ENCODE measurements at places on chromosomes 11 and 22. TPM values are rescaled to one million over a fixed set of nuclear protein-coding genes. Genes with fewer than 3 reads are reported as not detected.

The CAPN5 gene
- total RNA-seq, result 78.8 TPM

DNA sequence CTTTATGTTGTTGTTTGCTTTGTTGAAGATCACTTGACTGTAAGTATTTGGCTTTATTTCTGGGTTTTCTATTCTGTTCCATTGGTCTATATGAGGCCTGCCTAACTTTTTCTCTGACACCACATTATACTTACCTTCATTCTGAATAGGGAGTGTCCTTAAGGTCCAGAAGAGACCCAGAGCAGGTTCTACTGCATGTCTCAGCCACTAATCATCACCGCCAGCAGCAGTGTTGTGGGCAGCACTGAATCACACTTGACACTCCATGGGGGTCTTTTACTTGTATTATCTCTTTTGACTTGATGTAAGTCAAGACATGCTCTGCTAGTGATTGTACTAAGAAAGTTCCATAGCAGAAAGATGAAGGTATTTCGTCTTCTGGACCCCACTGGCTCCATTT lies 274.9 kb downstream of the TENM4 start:
- no peaks in the 10 kb centered on the region for H3K27me3 ChIP-seq
- DNase-seq, result no peak
- H3K36me3 ChIP-seq, result no peaks in the 10 kb centered on the region
- H3K4me3 ChIP-seq, result no peak overlapping the region

DNA sequence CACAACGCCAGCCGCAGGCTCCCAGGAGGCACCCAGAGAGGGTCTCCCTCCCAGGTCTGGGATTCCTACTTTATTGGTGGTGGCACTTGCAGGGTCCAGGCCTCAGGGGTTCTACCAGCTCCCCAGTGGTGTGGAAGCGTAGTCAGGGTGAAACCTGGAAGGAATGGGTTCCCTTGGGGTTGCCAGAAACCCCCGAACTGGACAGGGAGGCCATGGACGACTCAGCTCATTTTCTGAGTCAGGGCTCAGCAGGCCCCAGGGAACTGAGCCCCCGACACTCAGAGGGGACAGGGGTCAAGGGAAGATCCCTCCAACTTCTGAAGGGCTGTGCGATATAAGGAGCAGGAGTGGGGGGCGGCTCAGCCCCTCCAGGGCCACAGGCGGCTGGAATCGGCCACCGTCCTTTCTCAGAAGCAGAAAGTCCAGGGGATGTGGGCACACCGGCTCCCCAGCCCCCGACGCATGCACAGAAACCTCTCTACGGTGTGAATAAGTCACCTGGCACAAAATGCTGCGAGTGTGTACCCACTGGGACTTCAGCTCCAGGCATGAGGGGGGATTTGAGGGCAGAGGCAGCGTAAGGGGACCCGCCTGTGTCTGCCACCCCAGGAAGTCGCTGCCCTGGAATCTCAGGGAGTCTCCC lies 25.1 kb downstream of the MRGPRG start:
- H3K27ac ChIP-seq, result no peak overlapping the region
- peak; percentile 22 for DNase-seq
- no peaks in the 10 kb centered on the region for H3K4me1 ChIP-seq
- H3K36me3 ChIP-seq, result no peaks in the 10 kb centered on the region

GRCh38 chr22:19176732-19177131 lies 1.8 kb downstream of the SLC25A1 start:
- no peak overlapping the region for H3K27ac ChIP-seq
- H3K27me3 ChIP-seq, result no peaks in the 10 kb centered on the region
- H3K4me1 ChIP-seq, result peaks cover 73% of the 10 kb centered on the region
- DNase-seq, result no peak

DNA sequence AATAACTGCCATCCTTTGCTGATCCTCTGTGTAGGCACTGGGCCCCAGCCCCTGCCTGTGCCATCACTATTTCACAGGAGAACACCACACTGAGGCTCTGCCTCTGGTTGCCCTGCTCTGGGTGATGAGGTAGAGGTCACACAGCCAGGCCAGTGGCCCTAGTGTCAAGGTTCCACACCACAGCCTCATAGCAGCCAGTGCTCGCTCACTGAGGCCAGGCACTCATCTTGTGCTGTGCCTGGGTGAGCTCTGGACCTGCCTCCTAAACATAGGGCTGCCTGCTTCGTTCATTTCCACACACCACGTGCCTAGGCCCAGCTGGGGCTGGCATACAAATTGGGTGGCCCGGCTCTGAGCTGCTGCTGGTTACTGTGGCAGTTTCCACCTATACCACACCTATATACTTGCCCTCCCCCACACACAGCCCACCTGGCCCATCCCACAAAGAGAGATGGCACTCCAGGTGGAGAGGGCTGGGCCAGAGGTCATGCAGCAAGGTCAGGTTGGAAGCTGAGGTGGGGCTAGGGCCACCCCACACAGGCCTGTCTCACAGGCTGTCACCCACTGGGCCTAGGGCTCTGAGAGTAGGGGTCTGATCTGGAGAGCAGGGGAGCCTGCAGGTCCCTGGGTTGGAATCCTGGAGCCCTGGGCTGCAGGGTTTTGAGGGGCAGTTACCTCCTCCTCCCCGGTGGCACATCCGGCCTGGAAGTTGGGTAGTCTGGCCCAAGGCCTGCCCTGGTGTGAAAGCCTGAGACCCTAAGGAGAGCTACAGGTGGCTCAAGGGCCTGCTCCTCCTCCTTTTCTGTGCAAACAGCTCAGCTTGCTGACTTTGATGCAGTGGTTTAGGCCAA lies 11.2 kb downstream of the KCNQ1OT1 start:
- DNase-seq, result no peak
- H3K27ac ChIP-seq, result no peak overlapping the region
- no peak overlapping the region for H3K4me3 ChIP-seq
- peaks cover 11% of the 10 kb centered on the region for H3K4me1 ChIP-seq

DNA sequence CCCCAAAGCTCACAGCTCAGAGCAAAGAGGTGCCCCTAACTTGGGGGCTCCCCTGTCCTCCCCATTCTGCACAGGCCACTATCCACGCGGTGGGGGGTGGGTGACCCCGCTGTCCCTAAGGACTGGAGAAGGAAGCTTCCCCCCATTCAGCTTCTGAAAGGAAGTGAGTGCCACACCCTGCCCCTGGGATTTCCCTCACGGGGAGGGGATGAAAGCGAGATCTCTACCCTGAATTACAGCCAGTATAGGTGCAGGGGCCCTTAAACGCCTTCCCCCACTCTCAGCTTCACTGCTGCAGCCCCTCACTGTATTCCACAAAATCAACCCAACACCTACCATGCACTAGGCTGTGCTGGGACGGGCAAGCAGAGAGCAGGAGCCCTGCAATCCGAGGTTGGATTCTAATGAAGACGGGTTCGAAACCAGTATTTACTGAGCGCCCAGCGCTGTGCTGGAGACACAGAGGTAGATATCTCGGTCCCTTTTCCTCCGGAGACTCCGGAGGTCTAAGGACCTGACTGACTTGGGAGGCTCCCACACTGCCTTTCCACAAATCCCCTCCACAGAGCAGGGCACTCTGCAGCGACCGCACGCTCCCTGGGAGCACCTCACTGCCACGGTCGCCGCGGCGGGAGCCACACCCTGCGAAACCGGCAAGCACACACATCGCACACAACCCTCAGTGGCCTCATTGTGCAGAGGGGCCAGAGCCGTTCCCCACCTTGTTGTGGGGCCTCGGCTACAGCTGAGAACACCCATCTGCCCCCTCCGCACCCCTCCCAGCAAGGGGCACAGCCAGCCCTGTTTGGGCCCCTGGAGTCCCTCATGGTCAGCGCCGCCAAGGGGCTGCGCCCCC lies 1.8 kb downstream of the AHNAK start:
- H3K27me3 ChIP-seq, result no peaks in the 10 kb centered on the region
- peaks cover 81% of the 10 kb centered on the region for H3K4me1 ChIP-seq
- H3K27ac ChIP-seq, result peak overlapping the region; percentile 96
- DNase-seq, result peak; percentile 78
- H3K4me3 ChIP-seq, result peak overlapping the region; percentile 95
- no peaks in the 10 kb centered on the region for H3K36me3 ChIP-seq

- peaks cover 31% of the 10 kb centered on the region for H3K4me1 ChIP-seq
- peak; percentile 19 for DNase-seq
- H3K27ac ChIP-seq, result no peak overlapping the region
- H3K36me3 ChIP-seq, result peaks cover 32% of the 10 kb centered on the region
- H3K4me3 ChIP-seq, result no peak overlapping the region
- no peaks in the 10 kb centered on the region for H3K27me3 ChIP-seq
These were observed 55.6 kb downstream of the TCF20 start for GRCh38 chr22:42214633-42215415.

The OR8A1 gene
- not detected for total RNA-seq

DNA sequence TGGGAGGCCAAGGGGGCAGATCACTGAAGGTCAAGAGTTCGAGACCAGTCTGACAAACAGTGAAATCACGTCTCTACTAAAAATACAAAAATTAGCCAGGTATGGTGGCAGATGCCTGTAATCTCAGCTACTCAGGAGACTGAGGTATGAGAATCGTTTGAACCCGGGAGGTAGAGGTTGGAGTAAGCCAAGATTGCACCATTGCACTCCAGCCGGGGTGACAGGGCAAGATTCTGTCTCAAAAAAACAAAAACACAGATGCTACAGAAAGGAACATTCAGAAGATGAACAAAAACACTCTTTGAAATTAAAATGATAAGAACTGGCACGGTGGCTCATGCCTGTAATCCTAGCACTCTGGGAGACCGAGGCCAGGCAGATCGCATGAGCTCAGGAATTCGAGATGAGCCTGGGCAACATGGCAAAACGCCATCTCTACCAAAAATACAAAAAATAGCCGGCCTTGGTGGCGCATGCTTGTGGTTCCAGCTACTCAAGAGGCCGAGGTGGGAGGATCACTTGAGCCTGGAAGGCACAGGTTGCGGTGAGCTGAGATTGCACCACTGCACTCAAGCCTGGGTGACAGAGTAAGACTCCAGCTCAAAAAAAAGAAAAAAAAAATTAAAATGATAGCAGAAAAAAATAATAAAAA lies 8.5 kb downstream of the RAB6A start:
- no peaks in the 10 kb centered on the region for H3K36me3 ChIP-seq
- H3K4me1 ChIP-seq, result peaks cover 70% of the 10 kb centered on the region
- no peak for DNase-seq
- H3K4me3 ChIP-seq, result no peak overlapping the region

The ARHGAP32 gene
- total RNA-seq, result 70.1 TPM

The LRRC56 gene
- not detected for total RNA-seq

The OR2AG1 gene
- total RNA-seq, result under 0.01 TPM

DNA sequence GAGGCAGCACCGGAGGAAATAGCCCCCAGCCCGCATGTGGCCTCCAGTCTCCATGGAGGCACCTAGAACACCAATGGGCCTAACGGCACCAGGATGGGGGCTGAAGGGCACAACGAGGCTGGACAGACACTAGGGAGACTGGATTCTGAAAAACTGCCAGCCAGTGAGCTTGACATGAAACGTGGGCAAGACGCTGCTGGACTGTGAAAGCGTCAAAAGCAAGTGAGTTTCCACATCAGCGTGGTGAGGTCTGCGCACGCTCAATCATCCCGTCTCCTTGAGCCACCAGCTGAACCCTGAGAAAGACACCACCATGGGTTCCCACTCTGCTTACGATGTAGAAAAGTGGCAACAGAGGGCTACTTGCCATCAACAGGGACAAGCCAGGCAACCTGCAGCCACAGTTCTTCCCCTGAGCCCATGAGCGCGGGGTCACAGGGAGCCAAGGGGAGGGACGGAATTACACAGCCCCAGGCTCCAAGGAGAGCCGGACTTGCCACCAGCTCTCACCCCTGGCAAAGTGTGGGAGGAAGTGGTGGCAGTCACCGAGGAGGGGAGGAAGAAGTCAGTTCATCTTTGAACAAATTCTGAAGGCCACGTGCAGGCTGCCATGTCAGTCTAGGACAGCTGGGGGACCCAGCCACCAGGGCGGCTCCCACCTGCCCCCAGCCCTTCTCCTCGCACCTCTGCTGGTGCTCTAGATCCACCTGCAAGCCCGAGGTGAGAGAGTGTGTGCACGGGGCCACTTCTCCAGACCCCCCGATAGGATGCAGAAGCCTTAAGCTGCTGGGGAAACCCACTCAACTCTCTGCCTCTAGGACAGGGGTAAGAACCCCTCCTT lies 131.1 kb downstream of the MPPED1 start:
- H3K27ac ChIP-seq, result no peak overlapping the region
- H3K4me3 ChIP-seq, result no peak overlapping the region

DNA sequence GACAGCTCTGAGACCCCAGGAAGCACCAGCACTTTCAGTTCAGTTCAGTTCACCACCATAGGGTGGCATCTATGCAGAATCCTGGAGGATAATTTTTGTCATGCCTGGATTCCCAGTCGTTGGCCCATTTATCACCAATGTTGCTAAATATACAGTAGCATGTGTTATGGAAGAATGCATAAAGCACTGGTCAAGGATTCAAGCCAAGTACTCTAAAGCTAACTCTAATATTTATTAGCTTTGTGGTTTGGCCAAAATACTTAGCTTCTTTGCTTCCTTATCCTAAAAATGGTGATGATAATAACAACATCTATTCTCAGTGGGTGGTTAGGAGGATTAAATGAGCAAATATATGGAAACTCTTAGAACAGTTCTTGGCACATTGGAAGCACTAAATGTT lies 294.7 kb upstream of the ZC3H12C start:
- no peak overlapping the region for H3K27ac ChIP-seq
- no peak overlapping the region for H3K4me3 ChIP-seq
- no peaks in the 10 kb centered on the region for H3K4me1 ChIP-seq
- H3K27me3 ChIP-seq, result no peaks in the 10 kb centered on the region
- no peak for DNase-seq

GRCh38 chr11:44889266-44889665 lies 61.4 kb downstream of the TP53I11 start:
- H3K27ac ChIP-seq, result no peak overlapping the region
- no peak overlapping the region for H3K4me3 ChIP-seq
- DNase-seq, result no peak
- H3K4me1 ChIP-seq, result peaks cover 42% of the 10 kb centered on the region
- no peaks in the 10 kb centered on the region for H3K27me3 ChIP-seq
- no peaks in the 10 kb centered on the region for H3K36me3 ChIP-seq

The CRKL gene
- 60.3 TPM for total RNA-seq

- H3K27me3 ChIP-seq, result no peaks in the 10 kb centered on the region
- DNase-seq, result no peak
- H3K4me1 ChIP-seq, result peaks cover 18% of the 10 kb centered on the region
- H3K27ac ChIP-seq, result no peak overlapping the region
- H3K4me3 ChIP-seq, result no peak overlapping the region
- H3K36me3 ChIP-seq, result no peaks in the 10 kb centered on the region
These were observed 71.0 kb downstream of the SYN3 start for GRCh38 chr22:32987081-32987631.

The PARVG gene
- 78.2 TPM for total RNA-seq

- H3K4me3 ChIP-seq, result no peak overlapping the region
- DNase-seq, result no peak
- H3K27ac ChIP-seq, result no peak overlapping the region
- H3K27me3 ChIP-seq, result no peaks in the 10 kb centered on the region
- H3K4me1 ChIP-seq, result no peaks in the 10 kb centered on the region
These were observed 36.2 kb upstream of the CD5 start for GRCh38 chr11:61065955-61066638.
